ENCODE measurements at places on chromosomes 2 and 18.

DNA sequence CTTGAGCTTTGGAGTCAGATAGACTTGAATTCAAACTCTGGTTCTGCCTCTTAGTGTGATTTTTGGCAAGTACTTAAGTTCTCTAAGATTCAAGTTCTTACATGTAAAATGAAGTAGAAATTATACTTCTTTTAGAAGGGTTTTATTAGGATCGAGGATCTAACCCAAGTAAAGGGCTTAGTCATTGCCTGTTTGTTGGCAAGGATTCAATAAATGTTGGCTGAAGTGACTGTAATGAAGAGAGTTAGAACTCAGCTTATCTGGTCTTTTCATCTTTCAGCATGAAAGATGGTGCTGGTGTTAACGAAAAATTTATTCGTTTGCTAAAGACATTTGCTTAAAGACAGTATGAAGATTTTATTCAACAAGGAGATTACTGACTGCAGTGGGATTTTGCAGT is 315.9 kb upstream of the THUMPD2 start:
- no peak for DNase-seq

DNA sequence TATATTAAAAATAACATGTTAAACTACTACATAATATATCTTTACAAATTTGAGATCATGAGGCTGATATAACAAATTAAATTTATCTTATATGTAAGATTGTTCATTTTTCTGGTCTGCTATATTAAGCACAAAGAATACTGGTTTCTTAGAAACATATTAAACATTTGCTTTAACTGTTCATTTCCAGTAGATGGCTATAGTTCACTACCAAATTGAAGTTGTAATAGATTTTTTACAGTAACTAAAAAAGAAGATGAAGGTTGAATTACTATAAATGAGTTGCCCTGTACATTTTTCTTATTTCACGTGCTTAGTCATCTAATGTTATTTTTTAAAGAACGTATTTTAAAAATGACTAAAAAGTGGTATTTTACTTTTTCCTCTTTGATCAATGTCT is 57.0 kb downstream of the ZNF407 start:
- no peak for DNase-seq

DNA sequence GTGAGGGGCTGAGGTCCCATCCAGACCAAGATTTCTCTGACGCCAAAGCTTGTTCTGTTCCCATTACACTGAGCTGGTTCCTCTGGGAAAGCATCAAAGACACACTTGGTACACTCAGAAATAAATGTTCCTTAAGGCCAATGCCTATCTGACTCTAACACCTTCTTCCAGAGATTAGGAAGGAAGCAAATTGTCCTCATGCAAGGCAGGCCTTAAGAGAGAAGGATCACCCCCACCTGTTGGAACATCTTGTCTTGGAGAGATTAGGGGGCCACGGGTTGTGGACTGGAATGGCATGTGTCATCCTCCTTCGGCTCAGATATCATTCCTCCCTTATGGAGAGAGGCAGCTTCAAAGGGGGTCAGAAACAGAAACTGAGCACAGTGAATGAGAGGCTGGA is 100.2 kb downstream of the ANKRD44 start:
- no peak for DNase-seq

GRCh38 chr2:22822835-22823234 is 562.1 kb upstream of the KLHL29 start:
- no peak for DNase-seq

GRCh38 chr2:144341538-144341937 is 178.4 kb downstream of the ZEB2 start:
- no peak for DNase-seq

- DNase-seq, result no peak
These were observed 1802.2 kb upstream of the PIK3C3 start for GRCh38 chr18:40152859-40153258.

- DNase-seq, result no peak
These were observed 774 bp upstream of the FZD7 start for GRCh38 chr2:202032846-202033316.

DNA sequence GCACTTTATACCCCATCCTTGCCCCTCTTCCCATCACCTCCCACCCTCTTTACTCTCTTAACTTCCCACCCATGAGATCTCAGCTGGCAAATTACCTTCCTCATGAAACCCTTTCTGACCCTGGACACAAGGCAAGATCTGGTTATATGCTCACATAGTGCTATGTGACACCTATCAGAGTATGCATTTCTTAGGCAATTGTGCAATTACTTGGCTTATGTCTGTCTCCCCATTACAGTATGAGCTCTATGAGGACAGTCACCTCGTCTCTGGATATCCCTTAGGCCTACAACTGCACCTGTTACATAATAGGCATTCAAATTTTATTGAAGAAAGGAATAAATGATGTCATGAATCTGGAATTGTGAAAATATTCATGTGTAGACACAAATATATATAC is 91.4 kb downstream of the ZNF385B start:
- DNase-seq, result no peak

DNA sequence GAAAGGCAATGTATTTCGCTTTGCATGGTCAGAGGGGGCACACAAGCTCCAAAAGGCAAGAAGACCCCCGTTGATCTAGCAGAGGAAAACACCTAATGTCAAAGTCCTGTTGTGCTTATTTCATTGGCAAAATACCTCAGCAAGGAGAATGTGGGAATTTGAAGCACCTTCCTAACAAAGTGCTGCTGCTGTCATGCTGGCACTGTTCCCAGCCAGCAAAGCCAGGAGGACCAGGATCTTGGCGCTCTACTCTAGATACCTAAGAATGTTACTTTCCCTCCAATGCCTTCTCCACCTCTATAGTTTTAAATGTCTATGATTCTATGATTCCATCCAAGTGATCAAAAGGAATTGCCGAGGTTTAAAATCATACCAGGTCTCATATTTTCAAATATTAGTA is 867.9 kb upstream of the POU3F3 start:
- DNase-seq, result no peak

GRCh38 chr18:72091369-72091768 is 452.8 kb downstream of the CBLN2 start:
- DNase-seq, result no peak

DNA sequence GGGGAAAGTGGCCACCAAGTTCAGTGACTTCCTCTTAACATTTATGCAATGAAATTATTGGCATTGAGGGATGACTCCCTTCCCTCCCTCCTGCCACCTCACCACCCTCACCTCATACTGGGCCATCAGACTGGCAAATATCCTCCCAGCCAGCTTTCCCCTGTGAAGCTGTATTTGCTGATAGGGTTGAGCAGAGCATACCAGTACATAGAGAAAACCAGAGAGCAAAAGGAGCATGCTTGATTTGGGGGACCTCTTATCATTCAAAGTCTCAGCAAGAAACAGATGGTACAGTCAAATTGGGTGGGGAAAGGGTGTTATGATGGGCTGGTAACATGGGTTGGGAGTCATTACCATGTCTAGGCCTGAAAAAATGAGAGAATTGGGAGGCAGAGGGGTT is 19.1 kb upstream of the B3GNT2 start:
- no peak for DNase-seq

DNA sequence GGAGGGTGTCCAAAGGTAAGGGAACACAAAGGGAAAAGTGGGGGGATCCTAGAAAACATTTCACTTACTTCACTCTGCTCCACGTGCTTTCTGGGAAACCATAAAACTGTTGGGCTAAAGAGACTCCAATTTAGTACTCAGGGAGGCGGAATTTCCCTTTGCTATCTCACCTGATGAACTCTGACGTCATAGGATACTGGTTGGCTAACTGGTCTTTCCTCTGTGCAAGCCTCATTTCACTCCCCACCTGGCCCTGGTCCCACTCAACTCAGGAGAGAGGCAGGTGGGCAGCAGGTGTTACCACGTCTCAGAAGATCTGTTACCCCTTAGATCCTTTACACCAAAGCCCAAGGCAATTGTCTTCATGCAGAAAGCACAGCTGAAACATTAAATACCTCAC is 51.8 kb upstream of the PMAIP1 start:
- no peak for DNase-seq

- no peak for DNase-seq
These were observed 166.7 kb upstream of the ZNF521 start for GRCh38 chr18:25518716-25519053.

DNA sequence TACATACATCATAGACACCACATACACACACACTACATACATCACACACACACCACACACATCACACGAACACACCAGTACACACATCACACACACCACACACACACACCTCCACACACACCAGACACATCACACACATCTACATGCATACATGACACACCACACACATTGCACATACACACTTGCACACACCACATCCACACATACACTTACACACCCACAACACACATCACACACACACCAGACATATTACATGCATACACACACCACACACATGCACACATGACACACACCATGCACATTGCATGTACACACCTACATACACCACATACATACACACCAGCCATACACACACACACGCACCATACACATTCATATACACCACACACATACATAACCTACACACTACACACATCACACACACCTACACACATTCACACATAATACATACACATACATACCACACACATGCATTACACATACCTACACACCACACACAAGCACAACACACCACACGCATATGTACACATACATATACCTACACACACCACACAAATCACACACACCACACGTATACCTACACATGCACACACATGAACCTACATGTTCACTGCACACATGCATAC is 156.5 kb downstream of the NDUFA10 start:
- no peak for DNase-seq

GRCh38 chr2:206255003-206255402 is 19.5 kb upstream of the ZDBF2 start:
- DNase-seq, result no peak

GRCh38 chr2:145267451-145267850 is 747.5 kb upstream of the ZEB2 start:
- no peak for DNase-seq

GRCh38 chr18:43515481-43515880 is 238.2 kb upstream of the SYT4 start:
- DNase-seq, result no peak

GRCh38 chr2:200091126-200091525 is 135.7 kb downstream of the MAIP1 start:
- no peak for DNase-seq

- DNase-seq, result no peak
These were observed 76.1 kb upstream of the PMAIP1 start for GRCh38 chr18:59823596-59824195.

- no peak for DNase-seq
These were observed 324.0 kb downstream of the GALNT13 start for GRCh38 chr2:154195644-154196195.

DNA sequence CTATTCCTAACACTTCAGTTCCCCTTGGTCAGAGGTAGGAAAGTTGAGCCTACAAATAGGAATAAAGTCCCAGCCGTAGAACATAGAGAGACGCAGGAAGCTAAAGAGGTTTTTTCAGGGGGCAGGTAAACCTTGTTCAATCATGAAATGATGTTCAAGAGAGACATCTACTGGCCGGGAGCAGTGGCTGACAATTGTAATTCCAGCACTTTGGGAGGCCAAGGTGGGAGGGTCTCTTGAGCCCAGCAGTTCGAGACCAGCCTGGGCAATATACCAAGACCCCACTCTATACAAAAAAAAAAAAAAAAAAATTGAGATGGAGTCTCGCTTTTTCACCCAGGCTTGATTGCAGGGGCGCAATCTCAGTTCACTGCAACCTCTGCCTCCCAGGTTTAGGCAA is 66.7 kb upstream of the DNAJC10 start:
- no peak for DNase-seq

DNA sequence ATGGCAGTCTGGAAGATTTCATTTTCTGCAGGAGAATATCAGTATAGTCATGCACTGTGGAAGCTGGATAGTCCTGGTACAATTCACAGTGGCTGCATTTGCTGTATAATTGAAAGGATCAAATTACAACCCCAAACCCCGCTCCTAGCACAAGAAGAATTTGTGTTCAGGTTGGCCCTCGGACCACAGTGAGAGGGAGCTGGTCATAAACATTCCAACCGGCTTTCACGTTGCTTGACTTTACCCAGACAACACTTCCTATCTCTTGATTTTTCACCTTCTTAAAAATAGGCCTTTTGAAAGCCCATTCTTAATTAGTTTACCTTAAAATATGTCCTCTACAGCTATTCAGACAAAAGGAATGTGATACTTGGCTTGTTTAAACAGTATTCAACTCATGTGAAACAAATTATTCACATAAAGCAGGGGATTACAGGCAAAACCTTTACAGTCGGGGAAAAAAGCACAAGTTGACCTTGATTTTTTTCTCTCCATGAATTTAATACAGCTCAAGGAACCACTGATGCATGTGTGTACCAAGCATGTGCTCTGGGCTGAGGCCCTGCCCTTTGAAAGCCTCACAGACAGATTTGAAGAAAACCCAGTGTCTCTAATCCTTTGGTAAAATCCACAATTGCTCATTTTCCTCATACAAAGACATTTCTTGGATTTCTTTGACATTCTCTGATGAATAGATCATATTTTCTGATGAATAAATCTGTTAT is 143.0 kb upstream of the SOX11 start:
- no peak for DNase-seq

DNA sequence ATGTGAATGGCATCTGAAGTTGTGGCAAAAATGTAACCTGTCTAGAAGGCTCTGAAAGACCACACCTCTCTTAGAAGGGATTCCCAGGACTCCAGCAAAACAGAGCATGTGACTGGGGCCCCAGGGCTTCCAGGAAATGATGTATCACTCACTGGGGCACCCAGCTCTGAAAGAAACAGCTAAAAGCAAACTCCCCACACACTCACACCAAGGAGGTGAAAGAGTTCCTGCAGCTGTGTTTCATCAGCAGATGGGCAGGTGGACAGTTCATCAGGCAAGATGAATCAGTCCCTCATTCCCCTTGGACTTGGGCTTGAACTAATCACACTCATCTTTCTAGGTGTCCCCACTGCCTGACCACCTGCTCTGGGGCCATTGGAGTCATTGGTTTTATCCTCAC is 76.2 kb downstream of the CCBE1 start:
- DNase-seq, result no peak

DNA sequence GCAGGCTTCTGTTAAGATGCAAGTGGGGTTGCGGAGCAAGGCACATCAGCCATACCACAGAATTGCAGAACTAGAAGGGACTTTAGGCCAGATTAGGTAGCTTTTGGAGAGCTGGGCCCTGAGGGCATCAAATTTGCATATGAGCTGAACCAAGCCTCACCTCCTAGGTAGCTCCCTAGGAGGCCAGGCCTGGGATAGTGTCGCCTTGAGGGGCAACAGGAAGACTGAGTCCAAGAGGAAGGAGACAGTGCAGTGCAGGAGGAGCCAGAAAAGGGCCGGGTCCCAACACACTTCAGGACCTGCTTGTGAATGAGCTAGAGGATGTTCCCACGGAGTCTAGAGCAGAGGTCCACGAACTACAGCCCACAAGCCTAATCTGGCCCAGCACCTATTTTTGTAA is 98.7 kb downstream of the MAPK4 start:
- DNase-seq, result no peak

GRCh38 chr2:177053038-177053437 is 159.6 kb upstream of the HNRNPA3 start:
- no peak for DNase-seq

DNA sequence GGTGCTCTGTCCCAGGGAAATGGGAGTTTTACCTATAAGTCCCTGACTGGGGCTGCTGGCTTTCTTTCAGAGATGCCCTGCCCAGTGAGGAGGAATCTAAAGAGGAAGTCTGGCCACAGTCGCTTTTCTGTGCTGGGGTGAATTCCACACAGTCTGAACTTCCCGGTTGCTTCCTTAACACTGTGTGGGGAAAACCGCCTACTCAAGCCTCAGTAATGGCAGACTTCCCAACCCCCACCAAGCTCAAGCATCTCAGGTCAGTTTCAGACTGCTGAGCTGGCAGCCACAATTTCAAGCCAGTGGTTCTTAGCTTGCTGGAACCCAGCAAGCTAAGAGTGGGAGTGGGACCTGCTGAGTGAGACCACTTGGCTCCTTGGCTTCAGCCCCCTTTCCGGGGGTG is 54.9 kb downstream of the NUP35 start:
- DNase-seq, result no peak

Measured in stimulated activated CD8-positive, alpha-beta memory T cell treated with anti-CD3 and anti-CD28 coated beads, Interleukin-7, amount 100 ng/mL, for 1 hour (primary cell).